Activated CD4-positive, alpha-beta T cell treated with anti-CD3 and anti-CD28 coated beads, Interleukin-2, Interleukin-6, amounts not matched to agents 100 ng/mL and 50 ng/mL, durations not matched to agents 16 hours and 8 hours (primary cell): ENCODE measurements at places on chromosomes 6 and 20.

DNA sequence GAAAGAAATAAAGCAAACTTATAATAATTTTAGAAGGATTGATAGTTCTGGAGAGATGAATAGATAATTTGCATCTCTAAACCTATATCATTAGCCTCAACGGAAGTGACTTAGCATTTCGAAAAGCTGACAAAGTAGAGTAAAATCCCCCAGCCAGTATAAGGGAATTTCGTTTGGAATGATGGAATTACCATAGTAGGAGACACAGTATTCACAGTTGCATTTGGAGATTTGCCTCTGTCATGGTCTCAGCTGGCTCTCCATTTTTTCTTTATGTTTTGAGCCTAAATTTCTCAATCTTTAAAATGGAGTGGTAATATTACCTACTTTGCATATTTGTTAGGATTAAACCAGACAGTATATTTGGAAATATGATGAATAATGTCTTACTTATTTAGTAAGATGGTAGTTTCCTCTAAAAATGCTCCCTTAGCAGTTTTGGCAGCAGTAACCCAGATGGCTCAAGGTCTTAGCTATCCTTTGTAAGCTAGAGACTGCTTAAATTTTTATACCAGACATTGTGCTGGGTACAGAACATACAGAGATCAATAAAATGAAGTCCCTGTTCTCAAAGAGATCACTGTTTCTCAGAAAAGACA, 58.2 kb downstream of the SMAP1 start:
- DNase-seq = no peak

- DNase-seq = no peak
These were observed 6.4 kb downstream of the LZTS3 start for GRCh38 chr20:3166913-3167342.

GRCh38 chr20:33606118-33606771, 55.9 kb upstream of the C20orf144 start:
- peak; percentile 8 for DNase-seq

DNA sequence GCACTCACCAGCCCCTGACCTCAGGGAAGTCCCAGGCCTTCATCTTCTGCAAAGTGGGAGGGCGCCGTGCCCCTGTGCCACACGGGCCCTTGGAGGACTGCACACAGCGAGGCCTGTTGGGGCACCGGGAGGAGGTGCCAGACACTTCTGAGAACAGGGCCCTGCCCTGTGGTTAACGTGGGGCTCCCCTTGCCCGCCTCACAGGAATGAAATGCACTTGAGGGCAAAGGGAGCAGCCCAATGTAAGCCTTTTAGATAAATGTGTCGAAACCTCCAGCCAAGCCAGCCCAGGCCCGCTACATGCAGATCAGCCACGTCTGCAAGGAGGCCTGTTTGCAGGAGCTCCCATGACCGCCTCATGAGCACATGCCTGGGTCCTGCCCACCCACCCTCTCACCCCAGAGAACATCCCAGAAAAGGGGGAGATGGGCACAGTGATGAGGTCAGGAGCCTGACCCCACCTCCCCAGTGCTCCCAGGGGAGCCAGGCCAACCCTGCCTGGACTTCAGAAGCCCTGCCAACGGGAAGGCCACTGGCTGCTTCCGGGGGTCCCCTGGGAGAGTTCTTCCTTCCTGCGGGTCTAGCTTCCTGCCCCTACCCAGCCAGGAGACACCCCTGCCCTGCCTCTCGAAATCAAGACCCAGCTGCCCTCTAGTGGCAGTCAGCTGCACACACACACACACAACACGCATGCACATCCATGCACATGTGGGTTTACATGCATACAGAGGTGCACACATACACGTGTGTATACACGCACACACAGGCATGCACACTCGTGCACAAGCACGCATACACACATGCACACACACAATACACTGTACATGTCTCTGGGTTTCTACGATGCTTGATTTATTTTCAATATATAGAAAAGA, 178.7 kb downstream of the TAF4 start:
- DNase-seq = peak; percentile 56

GRCh38 chr20:7490288-7490687, 450.0 kb downstream of the HAO1 start:
- DNase-seq = no peak

- DNase-seq = no peak
These were observed 36.6 kb upstream of the ADTRP start for GRCh38 chr6:11815231-11815630.

DNA sequence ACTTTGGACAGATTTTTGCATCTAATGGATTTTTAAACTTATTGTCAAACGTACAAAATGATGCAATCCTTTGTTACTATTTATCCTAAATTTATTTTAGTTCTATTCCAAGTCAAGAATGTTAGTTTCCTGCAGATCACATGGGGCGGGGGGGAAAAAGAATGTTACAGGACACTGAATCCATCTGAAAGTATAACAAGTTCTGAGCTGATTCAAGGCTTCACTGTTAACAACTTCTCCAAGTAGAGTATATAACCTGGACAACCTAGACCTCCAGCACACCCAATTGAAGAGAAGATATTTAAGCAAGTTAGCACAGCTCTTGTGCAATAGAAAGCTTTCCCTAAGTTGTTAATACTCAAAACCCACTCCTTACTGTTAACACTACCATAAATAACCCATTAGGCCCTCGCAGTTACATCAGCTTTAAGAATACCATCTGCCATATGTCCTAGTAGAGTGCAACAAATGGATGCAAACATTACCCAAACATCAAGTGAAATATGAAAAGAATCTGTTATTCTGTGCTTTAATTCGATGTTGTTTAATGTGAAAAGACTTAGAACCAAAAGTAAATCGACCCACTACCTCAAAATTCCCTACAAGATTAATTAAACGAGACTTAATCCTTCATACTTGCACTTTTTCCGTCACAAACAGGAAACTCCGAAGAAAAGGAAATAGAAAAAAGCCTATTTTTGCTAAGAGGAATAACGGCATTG, 1.3 kb downstream of the SEC63 start:
- DNase-seq = peak; percentile 13

- DNase-seq = no peak
These were observed 89.4 kb downstream of the CEP162 start for GRCh38 chr6:84137989-84138575.

DNA sequence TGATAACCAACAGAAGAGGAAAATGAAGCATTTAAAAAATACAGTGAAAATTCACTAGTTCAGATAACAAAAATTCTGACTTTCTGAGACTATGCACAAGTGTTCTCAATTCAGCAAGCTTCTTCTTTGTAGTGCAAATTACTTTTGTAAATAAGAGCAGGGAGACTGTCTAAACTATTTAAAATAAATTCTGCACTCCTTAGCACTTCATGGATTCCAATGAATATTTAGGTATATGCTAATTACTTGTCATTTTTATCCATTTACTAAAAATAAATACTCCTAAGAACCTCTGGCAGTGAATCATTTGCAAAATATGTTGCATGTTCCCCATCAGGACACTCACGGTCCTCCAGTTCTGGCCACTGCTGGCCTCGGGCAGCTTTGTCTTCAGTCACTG, 139.8 kb downstream of the F13A1 start:
- no peak for DNase-seq

DNA sequence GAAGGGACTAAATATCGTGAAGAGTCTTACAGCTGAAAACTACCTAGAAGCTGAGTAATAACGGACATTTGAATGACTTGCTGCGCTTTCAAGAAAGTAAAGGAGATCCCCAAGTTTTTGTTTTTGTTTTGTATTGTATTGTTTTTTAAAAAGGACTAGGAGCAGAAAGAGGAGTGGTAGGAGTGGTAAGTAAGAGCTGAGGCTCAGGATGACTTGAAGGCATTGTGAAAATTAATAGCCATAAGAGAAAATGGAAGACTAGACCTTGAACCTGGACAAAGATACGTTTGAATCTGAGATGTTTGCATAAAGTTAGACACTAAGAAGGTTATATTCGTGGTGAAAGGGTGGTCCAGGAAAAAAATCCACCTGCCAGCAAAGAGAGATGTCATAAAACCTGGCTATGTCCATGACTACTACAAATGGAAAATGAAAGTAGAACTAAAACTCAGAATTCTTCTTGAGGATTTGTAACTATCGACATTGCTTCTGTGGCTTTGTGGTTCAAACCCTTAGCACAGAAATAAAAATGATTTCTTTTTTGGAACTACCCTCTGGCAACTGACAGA, 824.8 kb upstream of the FLRT3 start:
- DNase-seq = peak; percentile 7

DNA sequence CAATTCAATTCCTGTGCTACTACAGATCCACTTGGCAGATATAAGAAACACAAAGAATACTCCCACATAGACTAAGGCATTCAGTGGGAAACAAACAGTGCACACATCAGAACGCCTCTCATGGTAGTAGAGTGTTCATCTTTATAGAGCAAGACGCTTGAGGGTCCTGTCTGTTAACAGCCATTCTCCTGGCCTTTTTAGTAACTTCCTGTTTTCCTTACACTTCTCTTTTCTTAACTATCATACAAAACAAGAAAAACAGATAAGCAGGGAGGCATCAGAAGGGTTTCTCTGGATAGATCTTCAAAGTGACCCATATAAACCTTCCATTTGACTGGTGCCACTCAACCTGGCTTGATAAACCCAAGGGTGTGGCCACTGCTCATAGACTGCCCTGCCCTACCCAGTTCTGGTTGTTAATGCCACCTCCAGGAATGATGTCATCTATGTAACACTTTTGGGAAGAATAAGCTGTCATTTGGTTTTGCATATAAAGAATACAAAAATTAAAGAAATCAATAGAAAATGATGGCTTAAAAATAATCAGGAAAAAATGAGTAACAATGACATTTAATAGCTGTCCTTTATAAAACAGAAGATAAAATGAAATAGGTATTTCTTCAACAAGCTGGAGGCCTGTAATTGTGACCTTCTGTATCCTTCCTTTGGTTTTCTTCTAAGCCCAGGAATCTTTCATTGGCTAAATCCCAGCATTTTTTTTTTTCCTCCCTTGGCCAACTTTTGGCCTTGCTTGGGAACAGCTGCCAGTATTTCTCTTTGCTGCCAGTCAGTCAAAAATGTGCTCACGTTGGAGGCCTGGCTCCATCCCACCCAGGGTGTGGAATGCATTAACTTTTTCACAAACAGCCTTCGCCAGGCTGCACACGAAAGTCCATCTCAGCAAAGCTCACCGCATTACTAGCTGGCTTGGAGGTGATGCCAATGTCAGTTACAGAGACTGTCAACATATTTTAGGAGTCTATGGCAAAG, 103.5 kb downstream of the GJA10 start:
- no peak for DNase-seq

DNA sequence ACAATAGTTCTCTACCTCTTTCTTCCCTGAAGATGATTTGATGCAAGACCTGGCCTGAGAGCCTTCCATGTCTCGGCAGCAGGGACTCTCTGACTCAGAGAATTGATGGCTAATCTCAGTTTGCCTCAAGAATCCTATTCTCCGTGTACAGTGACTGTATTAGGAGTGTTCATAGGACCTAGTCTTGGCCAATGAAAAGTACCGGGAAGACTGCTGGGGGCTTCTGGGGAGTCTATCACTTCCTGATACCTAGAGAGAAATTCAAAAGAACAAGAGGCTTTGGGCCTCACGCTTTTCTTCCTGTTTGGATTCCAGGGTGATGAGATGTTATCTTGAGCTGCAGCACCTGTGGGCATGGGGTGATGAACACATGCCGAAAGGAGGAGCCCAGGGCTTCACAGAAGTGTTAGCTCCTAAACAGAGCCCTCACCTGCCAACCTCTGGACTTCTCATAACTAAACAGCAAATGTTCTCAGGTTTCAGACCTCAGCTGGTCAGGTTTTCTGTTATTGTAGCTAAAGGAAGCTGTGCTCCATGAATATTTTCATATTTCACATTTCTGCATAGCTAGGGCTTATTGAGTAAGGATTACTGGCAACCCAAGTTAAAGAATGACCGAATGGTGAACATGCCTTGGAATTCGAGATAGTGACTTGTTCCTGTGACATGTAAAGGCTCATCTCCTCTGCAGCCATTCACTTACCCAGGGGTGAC, 323.1 kb upstream of the AGPAT4 start:
- DNase-seq = no peak

DNA sequence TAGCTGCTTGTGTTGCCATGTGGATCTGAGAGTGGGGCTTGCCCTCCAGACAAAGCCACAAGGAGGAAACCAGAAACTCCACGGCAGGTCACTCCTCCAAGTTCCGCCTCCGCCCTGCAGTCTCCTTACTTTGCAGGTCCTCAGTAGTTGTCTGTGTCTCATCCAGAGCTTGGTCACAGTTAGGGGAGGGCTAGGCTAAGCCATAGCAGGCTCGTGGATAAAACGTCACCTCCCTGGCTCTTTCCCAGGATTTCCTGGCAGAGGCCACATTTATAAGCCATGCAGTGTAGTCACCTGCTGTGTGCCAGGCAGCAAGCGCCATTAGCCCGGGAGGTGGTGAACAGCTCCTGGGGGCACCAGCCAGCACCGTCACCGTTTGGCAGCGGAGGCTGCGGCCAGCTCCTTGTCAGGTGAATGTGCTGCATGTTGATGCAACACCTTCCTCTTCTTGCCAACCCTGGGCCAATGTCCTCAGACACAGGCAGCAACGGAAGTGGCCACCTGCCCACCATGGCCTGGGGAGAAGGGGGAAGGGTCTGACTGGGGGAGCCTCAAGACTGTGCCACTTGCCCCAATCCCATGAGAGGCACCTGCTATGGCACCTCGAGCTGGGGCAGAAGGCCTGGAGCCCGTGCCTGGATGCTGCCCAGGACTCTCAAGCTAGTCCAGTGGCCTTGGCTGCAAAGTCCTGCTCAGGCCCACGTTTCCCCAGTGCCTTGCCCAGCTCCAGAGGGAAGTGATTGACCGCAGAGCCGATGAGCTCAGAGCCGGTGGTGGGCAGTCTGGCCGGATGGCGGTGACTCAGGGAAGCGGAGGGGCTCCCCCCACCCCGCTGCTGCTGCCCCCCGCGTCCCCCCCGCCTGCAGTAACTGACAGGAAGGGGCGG, 39.0 kb upstream of the SLCO4A1 start:
- DNase-seq = peak; percentile 53

GRCh38 chr6:66735106-66735890, 1028.3 kb upstream of the EYS start:
- DNase-seq = no peak

GRCh38 chr20:22663528-22664025, 79.2 kb upstream of the FOXA2 start:
- no peak for DNase-seq

DNA sequence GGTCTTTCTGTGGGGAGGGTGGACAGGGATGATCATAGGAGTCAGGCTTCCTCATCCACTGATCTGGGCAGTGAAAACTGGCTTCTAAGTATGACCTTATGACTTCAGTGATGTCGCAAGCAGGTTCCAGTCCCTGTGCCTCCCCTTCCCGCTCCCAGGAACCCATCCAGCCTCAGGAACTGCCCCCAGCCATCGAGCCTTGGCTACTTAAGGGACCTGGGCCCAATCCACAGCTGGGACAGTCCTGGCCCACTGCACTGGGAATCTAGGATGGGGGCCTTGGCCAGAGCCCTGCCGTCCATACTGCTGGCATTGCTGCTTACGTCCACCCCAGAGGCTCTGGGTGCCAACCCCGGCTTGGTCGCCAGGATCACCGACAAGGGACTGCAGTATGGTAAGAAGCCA, at the start of gene LBP:
LBP (plus strand) TSS at position 236 of the 405 bp plus-strand sequence; CDS start at position 271, 35 bp downstream.
- no peak for DNase-seq

DNA sequence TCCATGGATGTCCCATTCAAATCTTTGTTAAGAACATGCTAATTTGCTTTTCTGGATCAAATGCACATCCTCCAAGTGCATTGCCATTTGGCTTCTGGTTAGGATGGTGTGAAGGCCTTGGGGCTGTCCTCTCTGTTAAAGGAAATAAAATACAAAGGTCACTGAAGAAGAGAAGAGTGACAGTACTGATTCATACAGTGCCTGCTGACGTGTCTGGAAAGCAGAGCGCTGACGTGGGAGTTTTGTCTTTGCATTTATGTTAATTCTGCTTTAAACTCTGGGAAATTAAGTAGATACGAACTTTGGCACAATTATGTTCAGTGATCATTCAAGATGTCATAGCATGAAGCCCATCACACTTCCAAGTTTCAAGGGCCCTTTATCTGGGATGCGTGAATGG, 33.2 kb downstream of the SYNDIG1 start:
- no peak for DNase-seq
